ENCODE measurements at places on chromosomes 2 and 18. TPM values are rescaled to one million over a fixed set of nuclear protein-coding genes. Genes with fewer than 3 reads are reported as not detected.

PIEZO2 gene
- 12.3 TPM for total RNA-seq

SEMA4F gene
- 1.1 TPM for total RNA-seq

CABYR gene
- total RNA-seq = 0.67 TPM

LTBP1 gene
- 57.6 TPM for total RNA-seq

NTSR2 gene
- total RNA-seq = not detected

DNA sequence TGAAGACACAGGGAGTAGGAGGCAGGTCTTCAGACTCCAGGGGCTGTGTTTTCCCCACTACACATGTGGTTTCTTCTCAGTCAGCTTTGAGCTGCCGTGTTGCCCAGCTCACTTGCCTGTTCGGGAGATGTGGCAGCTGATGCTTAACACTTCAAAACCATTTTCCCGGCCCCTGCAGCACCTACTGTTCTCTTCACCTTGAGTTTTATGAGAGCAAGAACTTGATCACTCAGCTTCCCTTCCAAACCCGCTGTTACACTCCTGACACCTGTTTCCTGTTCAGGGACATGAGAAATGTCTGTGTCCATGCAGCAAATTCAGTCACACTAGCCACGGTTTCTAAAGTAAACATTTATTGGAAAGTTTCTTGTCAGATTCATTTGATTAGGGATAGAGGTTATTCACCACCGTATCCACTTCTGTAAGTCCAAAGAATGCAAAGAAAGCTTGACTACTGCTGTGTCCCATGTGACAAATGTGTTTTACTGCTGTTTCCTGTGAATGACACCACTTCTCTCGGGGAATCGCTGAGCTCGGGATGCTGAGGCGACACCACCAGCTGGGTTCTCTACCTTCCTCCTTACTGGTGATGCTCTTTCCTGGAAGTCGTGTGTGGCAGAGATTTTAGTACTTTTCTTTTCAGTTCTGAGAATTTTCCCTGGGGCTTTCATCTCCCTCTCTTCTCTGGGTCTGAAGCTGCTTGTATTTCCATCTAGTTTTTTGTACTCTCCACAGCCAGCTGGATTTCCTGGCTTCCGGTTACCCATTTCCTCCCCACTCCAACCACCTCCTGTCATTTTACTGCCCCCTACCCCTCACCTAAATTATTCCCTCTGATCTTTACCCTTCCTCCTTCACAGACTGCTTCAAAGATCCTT, 91.7 kb downstream of the KLF7 start:
- DNase-seq = no peak

- DNase-seq = no peak
Observed at GRCh38 chr2:200263279-200263678, 43.2 kb upstream of the SPATS2L start.

- no peak for DNase-seq
Observed at GRCh38 chr2:56860991-56861390, 677.2 kb downstream of the CCDC85A start.

DNA sequence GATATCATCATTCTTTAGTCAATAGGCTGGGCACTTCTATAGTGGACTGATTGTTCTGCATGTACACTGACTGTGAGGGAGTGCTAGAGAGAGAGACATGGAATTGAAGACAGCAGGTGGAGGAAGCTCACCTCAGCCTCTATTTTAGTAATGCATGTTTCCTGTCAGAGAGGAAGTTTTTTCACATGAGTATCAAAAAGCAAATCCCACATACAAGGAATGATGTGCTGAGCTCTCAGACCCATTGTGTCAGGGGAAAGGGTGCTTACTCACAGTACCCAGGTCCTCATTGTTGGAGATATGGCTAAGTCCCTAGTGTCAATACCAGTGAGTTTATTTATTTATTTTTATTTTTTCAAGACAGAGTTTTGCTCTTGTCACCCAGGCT, 9.9 kb upstream of the CDK15 start:
- no peak for DNase-seq

DNA sequence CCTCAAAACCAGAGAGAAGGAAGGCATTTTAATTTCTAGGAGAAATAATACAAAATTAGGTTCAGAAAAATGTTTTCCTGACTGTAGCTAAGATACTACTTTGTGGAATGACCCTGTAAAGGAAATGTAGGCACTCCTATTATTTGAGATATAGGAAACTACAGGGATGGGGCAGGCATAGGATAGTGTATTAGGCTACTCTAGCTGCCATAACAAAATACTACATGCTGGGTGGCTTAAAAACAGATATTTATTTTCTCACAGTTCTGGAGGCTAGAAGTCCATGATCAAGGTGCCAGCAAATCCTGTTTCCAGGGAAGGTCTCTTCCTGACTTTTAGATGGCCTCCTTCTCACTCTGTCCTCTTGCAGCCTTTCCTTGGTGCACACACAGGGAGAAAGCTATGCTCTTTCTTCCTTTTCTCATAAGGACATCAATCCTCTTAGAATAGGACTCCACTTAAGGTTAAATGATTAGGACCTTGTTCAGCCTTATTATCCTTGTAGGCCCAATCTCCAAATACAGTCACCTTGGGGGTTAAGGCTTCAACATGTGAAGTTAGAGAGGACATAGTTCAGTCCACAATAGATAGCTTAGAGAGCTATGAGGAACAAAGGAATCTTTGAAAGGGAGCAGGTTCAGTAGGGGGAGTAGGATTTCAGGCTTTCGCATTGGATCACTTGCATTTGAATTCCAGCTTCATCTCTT, 14.0 kb upstream of the CAVIN2 start:
- no peak for DNase-seq

DNA sequence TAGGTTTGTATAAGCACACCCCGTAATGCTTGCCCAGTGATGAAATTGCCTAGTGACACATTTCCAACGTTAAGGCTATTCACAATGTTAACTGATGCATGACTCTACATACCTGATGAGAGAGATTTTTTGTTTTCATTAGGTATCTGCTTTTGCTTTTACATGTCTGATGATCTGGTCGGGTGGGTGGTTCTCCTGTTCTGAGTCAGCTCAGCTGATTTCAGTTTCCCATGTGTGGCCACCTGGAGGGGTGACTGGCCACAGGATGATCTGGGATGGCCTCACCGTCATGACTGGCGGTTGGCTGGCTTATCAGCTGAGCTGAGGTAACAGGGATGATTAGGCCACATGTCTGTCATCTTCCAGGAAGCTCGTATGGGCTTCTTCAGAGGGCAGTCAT, 33.8 kb upstream of the ACYP2 start:
- peak; percentile 54 for DNase-seq

GRCh38 chr2:27217173-27218121, at the start of gene CAD:
Gene CAD (plus strand): TSS chr2:27217369. CDS start chr2:27217552, 183 bp downstream.
- peak; percentile 86 for DNase-seq

DNA sequence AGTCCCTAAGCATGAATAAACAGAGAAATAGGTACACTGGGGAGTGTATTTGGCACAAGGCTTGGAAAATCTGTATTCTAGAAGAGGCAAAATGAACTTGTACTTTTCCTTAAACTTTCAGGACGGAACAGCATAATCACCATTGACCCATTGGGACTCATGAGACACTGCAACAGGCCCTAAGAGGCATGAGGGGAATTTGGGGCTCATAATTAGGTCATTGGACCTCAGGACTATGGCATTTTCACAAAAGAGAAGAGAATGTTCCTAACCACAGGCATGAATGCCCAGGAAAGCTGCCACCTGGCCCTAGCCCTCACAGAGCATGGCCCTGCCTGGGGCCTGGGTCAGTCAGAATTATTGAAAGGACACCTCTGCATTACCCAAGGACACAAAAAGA, 67.9 kb upstream of the PIK3C3 start:
- DNase-seq = no peak

- DNase-seq = no peak
Observed at GRCh38 chr2:50345701-50346591, 686.0 kb downstream of the NRXN1 start.

DNA sequence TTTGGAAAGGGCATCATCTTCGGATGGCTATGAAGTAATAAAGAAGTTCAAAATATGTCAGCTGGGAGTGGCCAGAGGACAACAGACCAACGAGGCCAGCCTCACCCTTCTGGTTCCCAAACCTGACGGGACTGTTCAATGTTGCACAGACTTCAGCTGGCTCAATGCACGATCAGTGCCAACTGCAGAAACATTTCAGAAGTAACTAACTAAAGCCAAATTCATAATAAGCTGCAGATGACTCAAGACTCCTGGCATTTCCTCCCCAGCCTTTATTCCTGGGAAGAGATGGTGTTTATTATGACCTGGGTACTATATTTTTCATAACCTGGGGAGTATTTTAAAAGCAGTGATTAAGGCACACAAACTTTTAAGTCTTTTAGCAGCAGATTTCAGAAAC, 3.8 kb upstream of the ATP6V1C2 start:
- DNase-seq = no peak

All from liver (tissue), 10 donors.